ENCODE measurements at places on chromosomes 7 and 10.

GRCh38 chr10:49104323-49104722 is 11.0 kb downstream of the VSTM4 start:
- DNase-seq, result no peak

- no peak for DNase-seq
Observed at GRCh38 chr10:110241407-110241806, 34.0 kb downstream of the MXI1 start.

GRCh38 chr7:65988084-65988483 is 6.1 kb upstream of the GUSB start:
- no peak for DNase-seq

DNA sequence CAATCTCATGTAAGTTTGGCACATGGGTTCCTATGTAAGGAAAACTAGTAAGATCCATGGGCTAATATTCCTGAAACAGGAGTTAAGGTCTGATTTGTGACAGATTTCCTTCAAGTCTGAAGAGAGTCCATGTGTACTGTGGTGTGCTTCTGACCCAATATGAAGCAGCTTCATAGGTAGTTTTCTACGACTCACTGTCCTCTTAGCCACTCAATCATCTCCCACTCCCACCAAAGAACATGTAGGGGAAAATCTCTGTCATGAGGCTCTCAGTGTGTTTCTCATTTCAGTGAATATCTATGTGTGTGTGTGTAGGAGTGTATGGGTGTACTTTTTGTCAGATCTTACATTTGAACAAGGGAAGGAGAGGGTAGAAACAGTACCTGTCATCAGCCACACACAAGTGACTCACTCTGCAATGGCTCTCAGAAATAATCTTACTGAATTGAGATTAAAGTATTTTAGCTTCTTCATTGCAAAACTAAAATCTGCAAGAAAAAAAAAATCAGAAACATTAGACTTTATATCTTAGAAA is 31.1 kb downstream of the RELN start:
- DNase-seq, result no peak

- DNase-seq, result no peak
Observed at GRCh38 chr7:15140431-15140830, 237.9 kb upstream of the DGKB start.

- no peak for DNase-seq
Observed at GRCh38 chr7:115747174-115747573, 283.4 kb downstream of the TFEC start.

- DNase-seq, result no peak
Observed at GRCh38 chr7:2159176-2159520, 73.6 kb downstream of the MAD1L1 start.

DNA sequence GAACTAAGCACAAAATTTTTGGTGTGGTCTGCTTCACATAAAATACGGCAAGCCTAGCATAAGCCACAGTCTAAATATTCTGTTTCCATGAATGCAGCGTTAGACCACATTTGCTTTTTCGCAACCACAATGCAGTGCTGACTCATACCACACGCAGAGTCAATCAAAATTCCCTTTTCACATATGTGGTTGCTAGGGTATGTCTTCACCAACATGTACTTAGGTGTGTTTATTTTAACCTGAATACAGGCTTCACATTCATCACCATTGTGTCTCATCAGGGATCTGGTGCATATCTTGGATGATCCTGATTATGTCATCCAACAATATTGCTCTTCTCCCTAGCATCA is 90.8 kb downstream of the CHN2 start:
- DNase-seq, result no peak

DNA sequence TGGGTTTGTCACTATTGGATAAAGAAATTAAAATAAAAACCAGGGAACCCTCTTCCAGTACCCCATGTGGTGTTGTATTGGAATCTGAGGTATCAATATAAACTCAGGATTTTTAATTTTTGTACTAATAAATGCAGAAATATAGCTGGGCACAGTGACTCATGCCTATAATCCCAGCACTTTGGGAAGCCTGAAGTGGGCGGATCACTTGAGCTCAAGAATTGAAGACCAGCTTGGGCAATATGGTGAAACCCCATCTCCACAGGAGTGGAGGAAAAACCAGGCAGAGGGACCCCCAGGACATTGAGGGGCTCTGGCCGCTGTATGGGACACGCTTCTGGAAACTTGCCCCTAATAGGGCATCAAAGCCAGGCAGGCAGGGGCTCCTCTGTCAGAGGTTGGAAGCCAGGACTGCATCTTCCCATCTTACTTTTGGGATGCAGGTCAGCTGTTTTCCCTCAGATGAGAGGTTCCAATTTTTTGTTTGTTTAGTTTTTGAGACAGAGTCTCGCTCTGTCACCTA is 11.1 kb downstream of the ADIRF start:
- DNase-seq, result no peak

- no peak for DNase-seq
Observed at GRCh38 chr10:14356921-14357320, 26.2 kb upstream of the FRMD4A start.

DNA sequence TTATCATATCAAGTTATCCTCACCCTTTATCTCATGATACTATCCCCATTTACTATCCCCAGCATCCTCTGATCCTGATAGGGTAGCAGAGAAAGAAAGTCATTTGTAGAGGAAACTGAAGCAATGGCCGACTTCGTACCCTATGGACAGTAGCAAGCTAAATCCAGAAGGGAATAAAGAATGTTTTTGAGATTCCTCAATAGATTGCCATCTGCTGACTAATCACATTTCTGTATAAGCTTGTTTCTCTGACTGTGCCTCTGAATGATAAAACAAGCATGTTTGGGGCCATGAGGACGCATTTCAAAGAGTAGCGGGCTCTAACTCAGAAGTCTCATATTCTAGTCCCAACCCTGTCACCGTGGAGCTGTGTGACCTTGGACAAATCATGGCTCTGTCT is 13.2 kb upstream of the FAM107B start:
- no peak for DNase-seq

- DNase-seq, result no peak
Observed at GRCh38 chr7:27031289-27032172, 64.3 kb downstream of the HOXA1 start.

- DNase-seq, result no peak
Observed at GRCh38 chr10:56653289-56653688, 292.2 kb upstream of the ZWINT start.

DNA sequence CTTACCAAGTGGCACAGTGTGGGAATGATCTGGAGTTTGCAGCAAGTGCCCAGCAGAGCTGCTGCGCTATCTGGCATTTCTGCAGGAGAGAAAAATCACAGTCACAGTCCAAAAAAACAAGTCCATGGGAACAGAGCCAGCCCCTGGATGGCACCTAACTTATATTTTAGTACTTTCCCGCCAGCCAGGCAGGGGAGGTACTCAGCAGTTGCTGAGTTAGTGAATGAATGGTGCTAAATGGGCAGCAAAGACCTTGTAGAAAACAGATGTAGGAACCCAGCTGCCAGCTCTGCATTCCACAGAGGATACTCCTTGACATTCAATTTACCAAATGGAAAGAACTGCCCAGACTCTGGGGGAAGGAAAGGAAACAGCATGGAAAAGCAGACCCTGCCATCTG is 54.5 kb downstream of the GSDME start:
- DNase-seq, result no peak

DNA sequence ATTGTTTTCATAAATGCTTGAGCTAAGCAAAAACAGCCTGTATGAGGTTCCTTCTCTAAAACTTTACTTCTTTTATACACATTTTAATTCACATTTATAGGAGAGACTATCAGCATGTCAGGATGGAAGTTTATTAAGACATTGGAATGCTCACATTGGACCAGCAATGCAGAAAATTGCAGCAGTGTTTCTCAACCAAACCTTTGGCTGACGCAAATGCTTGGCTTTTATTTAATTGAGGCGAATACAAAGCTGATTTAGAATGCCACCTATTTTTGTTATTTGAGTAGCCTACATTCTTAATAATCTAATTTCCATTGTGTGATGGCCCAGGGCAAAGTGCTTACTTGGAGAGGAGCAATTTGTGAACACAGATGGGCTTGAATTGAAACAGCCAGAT is 283.2 kb downstream of the ARL4A start:
- DNase-seq, result no peak

GRCh38 chr7:107728276-107728675 is 15.7 kb upstream of the CBLL1 start:
- DNase-seq, result no peak

DNA sequence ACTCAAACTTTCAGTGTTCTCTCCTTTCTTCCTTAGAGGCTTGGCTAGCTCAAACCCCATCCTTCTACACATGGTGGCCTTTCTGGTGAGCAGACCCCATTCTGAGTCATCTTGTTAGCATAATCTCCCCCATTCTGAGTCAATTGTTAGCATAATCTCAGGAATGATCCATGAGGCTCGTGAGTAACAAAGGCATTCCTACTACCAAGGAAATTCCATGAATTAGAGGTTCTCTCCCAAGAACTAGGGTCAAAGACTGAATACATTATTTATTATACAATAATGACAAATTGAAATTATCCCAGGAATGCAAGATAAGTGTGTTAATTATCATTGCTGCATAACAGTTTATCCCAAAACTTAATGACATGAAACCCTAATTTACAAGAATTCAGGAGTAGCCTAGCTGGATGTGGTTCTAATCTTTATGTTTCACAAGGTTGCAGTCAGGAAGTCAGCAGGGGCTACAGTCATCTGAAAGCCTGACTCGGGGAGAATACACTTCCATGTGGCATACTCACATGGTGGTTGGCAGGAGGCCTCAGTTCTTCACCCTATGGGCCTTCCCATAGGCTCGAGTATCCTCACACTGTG is 100.2 kb downstream of the MMRN2 start:
- DNase-seq, result no peak

GRCh38 chr7:45181991-45182855 is 24.6 kb downstream of the RAMP3 start:
- DNase-seq, result no peak

- DNase-seq, result no peak
Observed at GRCh38 chr7:77579797-77580196, 42.7 kb downstream of the PTPN12 start.
